ENCODE measurements at places on chromosomes 2 and 18.

DNA sequence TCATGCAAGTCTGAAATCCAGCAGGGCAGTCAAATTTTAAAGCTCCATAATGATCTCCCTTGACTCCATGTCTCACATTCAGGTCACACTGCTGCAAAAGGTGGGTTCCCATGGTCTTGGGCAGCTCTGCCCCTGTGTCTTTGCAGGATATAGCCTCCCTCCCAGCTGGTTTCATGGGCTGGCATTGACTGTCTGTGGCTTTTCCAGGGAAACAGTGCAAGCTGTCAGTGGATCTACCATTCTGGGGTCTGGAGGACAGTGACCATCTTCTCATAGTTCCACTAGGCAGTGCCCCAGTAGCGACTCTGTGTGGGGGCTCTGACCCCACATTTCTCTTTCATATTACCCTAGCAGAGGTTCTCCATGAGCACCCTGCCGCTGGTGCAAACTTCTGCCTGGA lies 220.6 kb upstream of the COPS8 start:
- no peak for DNase-seq

DNA sequence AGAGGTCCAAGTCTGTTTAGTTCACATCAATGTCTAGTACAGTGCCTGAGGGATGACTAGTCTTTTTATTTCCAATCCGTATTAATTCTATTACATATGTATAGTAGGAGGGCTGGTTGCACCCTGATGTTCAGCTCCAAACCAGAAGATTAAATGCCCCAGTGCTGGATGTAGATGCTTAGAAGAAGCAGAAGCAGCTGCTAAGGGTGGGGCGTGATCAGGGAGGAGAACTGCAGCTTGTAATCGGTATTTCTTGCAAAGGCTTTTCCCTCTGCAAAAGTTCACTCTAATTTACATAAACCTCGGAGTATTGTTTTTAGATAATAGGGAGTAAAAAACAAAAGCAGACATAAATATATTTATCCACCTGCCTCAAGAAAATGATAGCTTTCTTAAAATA lies 145.3 kb upstream of the ITGA4 start:
- DNase-seq = no peak

- DNase-seq = peak; percentile 2
These were observed 76.3 kb downstream of the GPD2 start for GRCh38 chr2:156512451-156512850.

DNA sequence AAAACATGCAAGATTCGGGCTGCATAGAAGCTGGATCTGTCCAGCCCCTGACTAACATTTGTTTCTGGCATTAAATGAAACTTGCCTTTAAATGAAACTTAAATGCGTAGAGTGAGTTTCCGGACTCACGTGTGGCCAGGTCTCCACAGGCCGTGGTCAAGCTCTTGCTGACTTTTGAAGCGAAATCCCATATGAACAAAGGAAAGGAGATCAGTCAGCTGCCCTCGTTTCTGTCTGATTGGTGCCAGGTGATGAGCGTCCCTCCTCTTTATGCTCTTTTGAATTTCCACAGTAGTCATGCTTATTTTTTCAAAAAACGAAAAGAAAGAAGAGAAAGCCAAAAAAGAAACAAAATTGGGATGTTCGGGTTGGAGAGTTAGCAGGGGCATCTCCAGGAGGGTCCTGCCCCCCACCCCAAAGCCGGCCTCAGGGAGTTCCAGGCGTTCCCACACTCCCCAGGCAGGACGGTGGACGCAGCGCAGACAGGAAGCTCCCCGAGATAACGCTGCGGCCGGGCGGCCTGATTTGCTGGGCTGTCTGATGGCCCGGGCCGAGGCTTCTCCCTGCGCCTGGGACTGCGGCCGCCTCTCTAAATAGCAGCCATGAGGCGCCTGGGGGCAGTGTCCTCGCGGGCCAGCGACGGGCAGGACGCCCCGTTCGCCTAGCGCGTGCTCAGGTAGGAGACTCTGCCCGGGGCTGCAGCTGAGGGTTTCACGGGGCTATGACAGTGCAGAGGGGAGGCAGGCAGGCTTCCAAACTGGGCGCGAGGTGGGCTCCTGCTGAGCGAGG lies at the start of gene COLEC11:
TSS of gene COLEC11 (plus strand) at position 620 of the 789 bp plus-strand sequence. CDS start 9,229 bp downstream, outside the sequence.
- no peak for DNase-seq

- DNase-seq = no peak
These were observed 142.2 kb downstream of the EPHA4 start for GRCh38 chr2:221429741-221430491.
